ENCODE measurements at places on chromosomes 6 and 20. TPM values are rescaled to one million over a fixed set of nuclear protein-coding genes. Genes with fewer than 3 reads are reported as not detected.
A peak's percentile ranks its signal among the peaks of the same experiment; 100 is the strongest.

- H3K27ac ChIP-seq = no peak overlapping the region
- H3K4me1 ChIP-seq = no peaks in the 10 kb centered on the region
- no peak overlapping the region for H3K4me3 ChIP-seq
- no peaks in the 10 kb centered on the region for H3K36me3 ChIP-seq
- DNase-seq = no peak
Measured at GRCh38 chr20:23438661-23439060, 824 bp upstream of the CSTL1 start.

DNA sequence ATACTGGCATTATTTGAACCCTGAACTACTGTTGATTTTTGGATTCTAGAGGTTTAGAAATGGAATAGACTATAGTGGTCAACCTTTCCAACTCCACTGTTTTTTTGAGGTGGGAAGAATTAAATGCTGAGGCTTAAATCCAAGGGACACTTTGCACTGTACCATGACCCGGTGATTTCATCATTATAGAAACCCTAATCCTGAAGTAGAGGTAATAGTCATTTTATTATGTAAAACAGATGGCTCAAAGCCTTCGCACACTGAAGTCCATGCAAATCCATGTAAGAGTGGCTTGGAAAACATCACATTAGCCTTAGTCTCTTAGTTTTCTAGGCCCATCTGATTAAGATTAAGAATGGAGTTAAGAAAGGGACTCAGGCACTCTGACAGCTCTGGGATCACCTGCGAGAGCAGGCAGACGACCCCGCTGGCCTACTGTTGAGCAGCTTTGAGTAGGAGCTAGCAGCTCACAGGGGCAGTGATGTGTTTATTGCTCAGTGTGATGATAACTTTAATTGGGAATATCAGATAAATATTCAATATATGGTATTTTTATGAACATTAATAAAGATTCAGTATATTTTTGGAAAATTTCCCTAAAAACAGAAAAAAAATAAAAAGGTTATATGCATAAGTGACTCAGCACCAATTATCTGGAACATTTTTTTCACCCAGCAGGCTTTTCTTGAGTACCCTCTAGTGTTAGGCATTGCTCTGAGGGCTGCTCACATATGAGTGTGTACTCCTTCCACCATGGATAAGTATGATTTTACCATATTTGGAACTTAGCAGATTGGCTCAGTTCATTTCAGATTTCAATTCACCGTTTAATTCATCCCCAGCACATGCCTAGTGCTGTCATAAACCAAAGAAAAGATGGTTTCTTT lies 13.4 kb downstream of the SLX4IP start:
- H3K27me3 ChIP-seq = no peaks in the 10 kb centered on the region
- no peaks in the 10 kb centered on the region for H3K36me3 ChIP-seq
- no peak for DNase-seq
- H3K27ac ChIP-seq = no peak overlapping the region

DNA sequence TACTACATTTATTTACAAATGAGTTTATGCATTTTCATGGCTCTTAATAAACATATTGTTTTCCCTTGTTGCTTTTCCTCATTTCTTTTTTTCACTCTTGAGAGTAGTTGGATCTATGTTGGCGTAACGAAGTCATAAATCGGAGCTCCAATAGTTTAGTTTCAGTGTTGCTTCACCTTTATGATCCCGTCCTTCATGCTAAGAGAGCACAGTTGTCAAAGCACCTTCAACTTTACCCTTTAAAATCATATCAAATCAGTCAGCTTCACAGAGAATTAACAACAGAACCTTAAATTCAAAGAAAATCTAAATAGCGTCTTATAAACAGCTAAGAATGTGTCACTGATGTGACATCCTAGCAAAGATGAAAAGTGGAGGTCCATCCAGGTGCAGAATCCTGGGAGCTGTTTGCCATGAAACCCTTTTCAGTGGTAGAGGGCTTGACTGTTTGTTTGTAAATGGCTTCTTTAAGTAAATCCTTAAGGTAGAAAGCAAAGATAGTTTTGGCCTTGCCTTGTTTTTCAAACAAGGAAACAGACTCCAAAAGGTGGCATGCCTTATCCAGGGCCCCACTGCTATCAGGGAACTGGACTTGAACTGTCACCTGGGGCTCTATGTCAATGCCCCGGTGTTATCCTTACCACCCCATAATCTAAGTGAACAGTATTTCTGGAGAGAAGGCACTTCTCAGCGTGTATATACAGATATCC lies 148.4 kb downstream of the AKAP7 start:
- H3K27me3 ChIP-seq = no peaks in the 10 kb centered on the region
- H3K4me1 ChIP-seq = no peaks in the 10 kb centered on the region
- no peak overlapping the region for H3K4me3 ChIP-seq
- no peak for DNase-seq
- no peak overlapping the region for H3K27ac ChIP-seq

The ALDH5A1 gene
- total RNA-seq = 16.6 TPM

GRCh38 chr6:5151955-5152401 lies 66.8 kb downstream of the PPP1R3G start:
- no peak for DNase-seq
- no peak overlapping the region for H3K27ac ChIP-seq
- H3K27me3 ChIP-seq = no peaks in the 10 kb centered on the region
- no peaks in the 10 kb centered on the region for H3K4me1 ChIP-seq

- DNase-seq = no peak
- peaks cover 7% of the 10 kb centered on the region for H3K27me3 ChIP-seq
- H3K4me1 ChIP-seq = no peaks in the 10 kb centered on the region
- no peak overlapping the region for H3K27ac ChIP-seq
Measured at GRCh38 chr6:100283285-100283684, 181.4 kb downstream of the SIM1 start.

The MCHR2 gene
- total RNA-seq = not detected

The UNC5CL gene
- total RNA-seq = 1.7 TPM

DNA sequence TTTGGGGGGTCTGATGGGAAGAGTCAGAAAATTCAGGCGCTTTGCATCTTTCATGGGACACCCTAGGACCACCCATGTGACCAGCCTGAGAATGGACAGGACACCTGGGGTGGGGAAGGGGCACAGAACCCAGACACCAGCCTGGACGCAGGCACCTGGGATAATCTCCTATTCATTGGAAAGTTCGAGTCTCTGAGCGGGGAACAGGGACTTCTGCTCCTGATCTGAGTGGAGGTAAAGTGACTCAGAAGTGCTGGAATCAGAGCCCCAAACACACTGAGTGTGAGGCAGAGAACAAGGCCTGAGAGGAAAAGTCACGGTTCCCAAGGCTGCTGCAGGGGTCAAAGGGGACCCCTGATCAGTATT lies 1.4 kb downstream of the HLA-B start:
- H3K4me1 ChIP-seq = peaks cover 19% of the 10 kb centered on the region
- peak overlapping the region; percentile 98 for H3K27ac ChIP-seq
- H3K27me3 ChIP-seq = no peaks in the 10 kb centered on the region
- H3K36me3 ChIP-seq = peaks cover 26% of the 10 kb centered on the region
- peak overlapping the region; percentile 85 for H3K4me3 ChIP-seq

DNA sequence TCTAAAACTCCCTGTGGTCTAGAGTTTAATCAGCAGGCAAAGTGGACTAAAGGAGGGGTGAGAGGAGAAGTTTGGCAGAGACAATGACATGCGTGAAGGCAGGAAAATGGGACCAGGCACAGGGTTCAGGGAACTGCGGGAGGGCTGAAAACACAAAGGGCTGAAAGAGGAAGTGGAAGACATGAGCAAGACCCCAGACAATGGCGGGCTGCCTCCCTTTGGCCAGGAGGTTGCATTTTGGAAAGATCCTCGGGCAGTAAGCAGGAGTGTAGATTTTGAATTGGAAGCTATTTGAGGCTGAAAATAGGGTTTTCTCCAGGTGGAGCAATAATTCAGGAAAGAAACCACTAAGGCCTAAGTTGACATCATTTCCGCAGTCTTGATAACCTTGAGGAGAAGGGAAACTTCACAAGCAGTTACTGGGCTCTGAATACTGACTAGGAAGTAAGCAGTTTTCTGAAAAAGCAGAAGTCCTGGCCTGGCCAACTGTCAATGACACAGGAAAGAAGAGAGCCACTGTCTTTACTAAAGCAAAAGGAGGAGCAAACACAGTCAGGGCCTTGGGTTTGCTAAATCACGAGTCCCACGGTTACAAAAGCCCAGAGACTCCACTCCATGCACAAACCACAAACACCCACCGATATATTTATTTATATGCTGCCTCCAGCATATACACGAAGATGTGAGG lies 3.4 kb downstream of the LY86 start:
- peak overlapping the region; percentile 89 for H3K27ac ChIP-seq
- DNase-seq = no peak
- H3K36me3 ChIP-seq = no peaks in the 10 kb centered on the region
- H3K4me1 ChIP-seq = peaks cover 95% of the 10 kb centered on the region

GRCh38 chr6:33966536-33966935 lies 162.7 kb upstream of the MLN start:
- H3K27me3 ChIP-seq = peaks cover 28% of the 10 kb centered on the region
- no peak for DNase-seq
- H3K4me3 ChIP-seq = no peak overlapping the region
- no peaks in the 10 kb centered on the region for H3K4me1 ChIP-seq

GRCh38 chr6:147839708-147840610 lies 331.5 kb downstream of the SAMD5 start:
- no peaks in the 10 kb centered on the region for H3K27me3 ChIP-seq
- no peaks in the 10 kb centered on the region for H3K4me1 ChIP-seq
- no peak overlapping the region for H3K4me3 ChIP-seq
- H3K27ac ChIP-seq = no peak overlapping the region
- H3K36me3 ChIP-seq = no peaks in the 10 kb centered on the region
- DNase-seq = no peak

The THBS2 gene
- 8.1 TPM for total RNA-seq

GRCh38 chr6:107272246-107272645 lies 156.9 kb upstream of the BEND3 start:
- H3K4me3 ChIP-seq = no peak overlapping the region
- H3K36me3 ChIP-seq = peaks cover 31% of the 10 kb centered on the region
- no peaks in the 10 kb centered on the region for H3K4me1 ChIP-seq

DNA sequence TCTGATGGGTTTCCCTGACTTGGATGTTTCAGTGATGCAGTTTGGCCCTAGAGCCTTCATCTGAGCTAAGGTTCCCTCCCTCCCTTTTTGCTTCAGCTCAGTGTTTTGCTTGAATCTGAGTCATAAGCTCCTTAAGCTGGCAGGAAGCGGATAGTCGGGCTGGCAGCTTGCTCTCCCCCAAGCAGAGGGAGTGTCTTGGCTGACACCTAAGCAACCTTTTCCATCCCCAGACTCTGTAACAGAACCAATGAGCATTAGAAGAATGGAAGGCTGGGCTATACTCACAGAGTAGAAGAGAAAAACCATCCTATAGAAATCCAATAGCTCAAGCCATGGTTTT lies 98.3 kb downstream of the HAO1 start:
- H3K4me3 ChIP-seq = no peak overlapping the region
- no peak overlapping the region for H3K27ac ChIP-seq
- H3K27me3 ChIP-seq = no peaks in the 10 kb centered on the region
- H3K4me1 ChIP-seq = no peaks in the 10 kb centered on the region
- DNase-seq = no peak

The TEAD3 gene
- total RNA-seq = 15.2 TPM

GRCh38 chr20:10735195-10735949 lies 61.6 kb upstream of the JAG1 start:
- no peaks in the 10 kb centered on the region for H3K36me3 ChIP-seq
- no peak for DNase-seq
- H3K27ac ChIP-seq = no peak overlapping the region
- no peak overlapping the region for H3K4me3 ChIP-seq

GRCh38 chr20:17956099-17956685 lies 12.4 kb downstream of the SNX5 start:
- H3K4me3 ChIP-seq = no peak overlapping the region
- peaks cover 61% of the 10 kb centered on the region for H3K36me3 ChIP-seq
- H3K27ac ChIP-seq = peak overlapping the region; percentile 97
- peaks cover 66% of the 10 kb centered on the region for H3K4me1 ChIP-seq

GRCh38 chr6:151284012-151284411 lies 44.2 kb downstream of the AKAP12 start:
- no peaks in the 10 kb centered on the region for H3K27me3 ChIP-seq
- H3K27ac ChIP-seq = peak overlapping the region; percentile 19
- no peak overlapping the region for H3K4me3 ChIP-seq
- no peaks in the 10 kb centered on the region for H3K36me3 ChIP-seq
- H3K4me1 ChIP-seq = peaks cover 22% of the 10 kb centered on the region

DNA sequence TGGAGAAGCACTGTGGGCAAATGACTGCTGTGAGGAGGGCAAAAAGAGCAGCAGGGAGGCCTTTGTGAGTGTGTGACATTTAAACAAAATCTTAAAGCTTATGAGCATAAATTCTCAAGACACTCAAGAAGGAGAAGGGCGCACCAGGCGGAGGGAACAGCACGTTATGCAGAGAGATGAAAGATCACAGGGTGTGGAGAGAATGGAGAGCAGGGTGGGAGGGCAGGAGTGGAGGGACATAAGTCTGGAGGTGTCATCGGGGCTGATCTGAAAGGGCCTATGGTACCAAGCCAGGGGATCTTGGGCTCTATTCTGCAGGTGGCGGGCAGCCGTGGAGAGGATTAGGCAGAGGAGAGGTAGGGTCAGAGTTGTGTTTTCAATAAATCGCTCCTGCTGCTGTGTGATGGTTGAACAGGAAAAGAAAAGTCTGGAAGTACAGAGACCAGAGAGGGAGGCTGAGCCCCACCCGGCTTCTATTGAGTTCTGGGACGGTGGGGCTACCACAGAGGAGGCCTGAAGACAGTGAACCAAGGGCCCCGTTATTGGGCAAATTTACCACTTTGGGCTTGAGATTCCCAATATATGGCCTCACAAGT lies 24.3 kb upstream of the DLGAP4 start:
- no peak overlapping the region for H3K27ac ChIP-seq
- peaks cover 4% of the 10 kb centered on the region for H3K27me3 ChIP-seq
- DNase-seq = no peak
- no peaks in the 10 kb centered on the region for H3K4me1 ChIP-seq
- H3K4me3 ChIP-seq = no peak overlapping the region

The NOTCH4 gene
- total RNA-seq = 23.6 TPM

The PEX6 gene
- total RNA-seq = 22.2 TPM

DNA sequence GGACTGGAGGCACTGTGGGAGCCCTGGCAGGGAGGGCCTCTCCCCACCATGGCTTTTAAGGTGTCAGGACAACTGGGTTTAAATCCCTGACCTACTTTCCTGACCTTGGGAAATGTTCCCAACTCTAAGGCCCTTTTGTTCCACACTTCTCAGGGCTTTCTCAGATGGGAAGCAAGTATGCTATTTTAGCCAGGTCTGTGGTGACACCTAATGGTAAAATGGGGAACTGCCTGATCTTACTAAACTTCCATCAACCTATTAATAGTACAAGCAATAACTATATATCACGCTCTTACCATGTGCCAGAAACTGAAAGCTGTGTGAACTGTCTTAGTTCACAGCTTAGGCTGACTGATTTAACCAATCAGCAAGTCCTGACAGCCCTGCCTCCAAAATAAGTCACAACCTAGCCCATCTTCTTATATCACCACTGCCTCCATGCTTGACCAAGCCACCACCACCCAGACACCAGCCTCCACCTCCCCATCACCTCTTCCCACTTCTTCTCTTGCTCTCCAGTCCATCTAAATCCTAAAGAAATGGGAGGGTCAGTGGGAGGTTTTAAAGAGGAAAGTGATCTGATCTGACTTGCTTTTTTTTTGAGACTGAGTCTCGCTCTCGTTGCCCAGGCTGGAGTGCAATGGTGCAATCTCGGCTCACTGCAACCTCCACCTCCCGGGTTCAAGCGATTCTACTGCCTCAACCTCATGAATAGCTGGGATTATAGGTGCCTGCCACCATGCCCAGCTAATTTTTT lies 6.9 kb upstream of the BLCAP start:
- H3K27ac ChIP-seq = no peak overlapping the region
- H3K27me3 ChIP-seq = no peaks in the 10 kb centered on the region
- no peak overlapping the region for H3K4me3 ChIP-seq
- no peaks in the 10 kb centered on the region for H3K4me1 ChIP-seq
- peak; percentile 50 for DNase-seq

- H3K36me3 ChIP-seq = no peaks in the 10 kb centered on the region
- no peaks in the 10 kb centered on the region for H3K27me3 ChIP-seq
Measured at GRCh38 chr20:3812259-3812681, 8.1 kb upstream of the AP5S1 start.

The CHRNA4 gene
- 13.8 TPM for total RNA-seq

Data from spleen (tissue), 13 donors.